CD4-positive, alpha-beta T cell treated with Interleukin-15 for 1 hour (primary cell): ENCODE measurements at places on chromosomes 12 and 14.

GRCh38 chr12:49041036-49041880 is 19.3 kb downstream of the KMT2D start:
- no peak for DNase-seq

DNA sequence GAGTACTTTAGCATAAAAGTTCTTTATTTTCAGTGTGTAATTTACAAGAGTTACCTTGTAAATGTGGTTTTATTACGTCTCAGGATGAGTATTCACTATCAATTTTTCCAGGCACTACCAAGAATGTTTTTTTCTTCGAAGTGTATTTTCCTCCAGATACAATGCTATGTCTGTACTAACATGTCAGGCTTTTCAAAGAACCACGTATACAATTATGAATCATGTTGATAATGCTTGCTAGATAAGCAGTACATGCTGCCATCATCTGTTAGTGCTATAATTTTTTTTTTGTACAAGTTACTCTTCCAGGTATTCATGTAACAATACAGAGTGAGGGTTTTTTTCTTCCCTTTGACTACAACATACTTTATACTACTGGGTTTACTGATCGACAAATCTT is 5.6 kb upstream of the KANSL2 start:
- DNase-seq, result no peak

- DNase-seq, result no peak
Measured at GRCh38 chr14:103496776-103497175, 25.9 kb downstream of the CKB start.

DNA sequence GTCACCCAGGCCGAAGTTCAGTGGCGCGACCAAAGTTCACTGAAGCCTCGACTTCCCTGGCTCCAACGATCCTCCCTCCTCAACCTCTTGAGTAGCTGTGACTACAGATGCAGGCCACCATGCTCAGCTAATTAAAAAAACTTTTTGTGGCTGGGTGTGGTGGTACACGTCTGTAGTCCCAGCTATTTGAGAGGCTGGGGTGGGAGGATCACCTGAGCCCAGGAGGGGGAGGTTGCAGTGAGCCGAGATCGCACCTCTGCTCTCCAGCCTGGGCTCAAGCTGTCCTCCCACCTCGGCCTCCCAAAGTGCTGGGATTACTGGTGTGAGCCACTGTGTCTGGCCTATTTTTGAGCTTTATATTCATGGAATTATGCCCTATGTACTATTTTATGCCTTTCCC is 18.1 kb upstream of the RAD52 start:
- no peak for DNase-seq

DNA sequence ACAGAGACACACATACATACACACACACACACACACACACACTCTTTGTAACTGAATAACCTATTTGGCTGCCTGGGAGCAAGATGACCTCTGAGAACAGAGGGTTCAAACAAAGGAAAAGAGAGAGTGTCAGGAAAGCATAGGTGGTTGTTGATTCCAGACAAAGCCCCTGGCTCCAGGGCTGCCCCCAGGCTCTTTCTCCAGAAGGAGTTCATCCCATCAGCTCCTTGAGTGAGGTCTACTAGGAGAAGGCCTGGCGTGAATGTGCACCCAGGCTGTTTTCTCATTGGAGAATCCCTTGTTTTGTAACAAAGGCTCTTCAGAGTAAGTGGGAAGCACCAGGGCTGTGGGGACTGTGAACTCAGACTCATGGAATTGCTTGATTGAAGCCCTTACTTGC is 151.9 kb downstream of the EMP1 start:
- DNase-seq, result no peak

GRCh38 chr14:67444395-67444794 is 32.4 kb upstream of the PLEK2 start:
- DNase-seq, result no peak

- DNase-seq, result no peak
Measured at GRCh38 chr12:129903092-129903945, 506 bp downstream of the TMEM132D start.

DNA sequence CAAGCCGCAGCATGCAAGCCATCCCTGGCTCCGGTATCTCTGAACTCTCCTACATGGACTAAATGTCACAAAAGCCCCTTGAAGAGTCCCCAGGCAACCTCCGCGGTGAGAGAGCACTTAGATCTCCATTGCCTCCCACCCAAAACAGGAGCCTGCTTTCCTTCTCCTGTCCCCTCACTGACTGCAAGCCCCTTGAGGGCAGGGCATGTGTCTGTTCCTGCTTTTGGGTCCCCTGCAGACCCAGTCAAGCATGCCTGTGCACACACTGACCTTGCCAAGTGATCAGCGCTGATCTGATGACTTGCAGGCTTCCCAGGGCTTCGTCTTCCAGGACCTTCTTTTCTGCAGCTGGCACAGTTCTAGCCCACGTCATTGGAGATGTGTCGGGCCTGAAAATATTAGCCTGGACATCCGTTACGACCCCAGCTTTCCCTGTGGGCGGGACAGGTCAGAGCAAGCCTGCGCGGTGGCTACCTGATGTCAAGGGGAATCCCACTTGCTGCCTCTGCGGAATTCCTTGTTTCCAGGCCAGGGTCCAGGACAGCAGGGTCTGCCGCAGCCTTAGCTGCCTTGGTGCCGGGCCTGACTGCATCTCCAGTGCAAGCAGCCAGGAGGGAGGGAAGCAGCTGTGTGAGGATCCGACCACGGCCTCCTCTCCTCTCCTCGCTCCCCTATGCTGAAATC is 92.5 kb downstream of the FBXL14 start:
- DNase-seq, result no peak

GRCh38 chr14:54117396-54117795 is 160.8 kb upstream of the BMP4 start:
- no peak for DNase-seq

GRCh38 chr12:96194576-96194889 is 358 bp downstream of the ELK3 start:
- DNase-seq, result no peak

GRCh38 chr12:87160848-87161601 is 868.2 kb downstream of the C12orf50 start:
- DNase-seq, result no peak

GRCh38 chr12:46858368-46858767 is 32.6 kb upstream of the SLC38A4 start:
- DNase-seq, result no peak
